ENCODE measurements at places on chromosomes 16 and 17. TPM values are rescaled to one million over a fixed set of nuclear protein-coding genes. Genes with fewer than 3 reads are reported as not detected.
A peak's percentile ranks its signal among the peaks of the same experiment; 100 is the strongest.

Gene NECAB2
- polyA plus RNA-seq = 6.6 TPM

Gene TNP2
- polyA plus RNA-seq = not detected

Gene KRT33A
- not detected for polyA plus RNA-seq

Gene TBC1D3B
- polyA plus RNA-seq = 7.1 TPM

GRCh38 chr17:75647061-75647460 lies 13.8 kb downstream of the SMIM5 start:
- no peak for DNase-seq

- DNase-seq = no peak
These were observed 87.5 kb downstream of the SOCS1 start for GRCh38 chr16:11168386-11169051.

- no peak for DNase-seq
These were observed 31.4 kb upstream of the RPH3AL start for GRCh38 chr17:383771-384621.

DNA sequence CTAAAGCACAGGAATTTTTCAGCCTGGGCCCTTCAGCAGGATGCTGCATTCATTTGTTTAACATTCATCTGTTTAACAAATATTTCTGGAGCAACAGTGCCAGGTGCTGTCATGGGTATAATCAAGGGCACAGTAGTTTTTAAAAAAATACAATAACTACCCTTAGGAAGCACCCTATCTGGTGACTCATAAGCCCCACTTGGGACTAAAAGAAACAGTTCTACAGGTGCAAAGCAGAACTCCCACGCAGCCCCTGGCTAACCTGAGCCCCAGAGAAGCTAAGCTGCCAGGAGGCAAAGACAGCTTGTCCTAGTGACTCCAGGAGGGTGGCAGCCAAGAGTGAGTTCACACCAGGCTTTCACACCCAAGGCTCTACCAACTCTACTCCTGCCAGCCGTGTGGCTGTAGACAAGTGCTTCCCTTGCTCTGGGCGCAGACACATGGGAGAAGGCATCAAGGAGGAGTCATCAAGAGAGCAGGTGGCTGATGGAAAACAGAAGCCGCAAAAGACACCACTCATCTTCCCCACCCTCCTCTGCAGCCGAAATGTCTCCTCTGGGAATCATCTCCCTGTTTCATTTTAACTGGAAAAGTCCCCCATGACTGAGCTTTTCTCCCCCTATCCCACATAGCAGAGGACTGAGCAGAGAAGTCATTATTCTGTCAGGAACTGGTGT lies 14.4 kb downstream of the CUEDC1 start:
- no peak for DNase-seq

DNA sequence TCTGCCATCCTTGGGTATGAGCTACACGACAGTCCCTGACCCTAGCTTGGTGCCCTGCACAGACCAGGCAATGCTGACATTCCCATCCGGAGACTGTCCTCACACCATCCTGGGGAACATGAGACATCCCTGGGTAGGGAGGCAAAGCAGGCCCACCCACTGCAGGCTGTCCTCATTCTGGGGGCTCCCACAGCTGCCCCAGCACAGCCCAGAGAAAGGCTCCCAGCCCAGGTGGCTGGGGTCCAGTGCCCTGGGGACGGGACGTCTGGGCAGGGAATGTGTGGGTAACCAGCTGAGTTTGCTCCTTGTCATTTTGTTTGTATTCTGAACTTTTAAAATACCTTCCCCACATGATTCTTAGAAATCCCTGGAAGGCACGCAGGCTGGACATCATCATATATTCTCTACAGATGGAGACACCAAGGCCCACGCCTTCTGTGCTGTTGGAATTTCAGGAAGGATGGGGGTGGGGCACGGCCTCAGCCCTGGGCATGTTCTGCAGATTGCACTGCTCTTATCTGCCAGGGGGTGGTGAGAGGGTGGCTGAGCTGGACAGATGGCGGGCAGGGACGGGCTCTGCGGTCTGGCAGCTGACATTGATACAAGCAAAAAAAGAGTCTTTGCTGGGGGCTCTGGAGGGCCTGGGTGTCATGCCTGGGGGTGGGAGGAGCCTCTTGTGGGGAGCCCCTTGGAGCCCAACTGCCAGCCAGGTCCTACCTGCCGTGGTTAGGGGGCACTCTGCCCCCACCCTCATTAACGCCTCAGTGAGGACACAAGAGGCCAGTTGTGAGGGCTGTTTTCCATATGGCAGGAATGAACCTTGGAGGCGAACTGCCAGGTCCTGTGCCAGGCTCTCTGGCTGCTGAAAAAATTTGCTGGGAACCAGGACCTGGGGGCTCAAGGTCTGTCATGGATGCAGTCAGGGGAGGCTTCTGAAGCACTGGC lies 28.4 kb downstream of the LRRC75A start:
- peak; percentile 77 for DNase-seq

DNA sequence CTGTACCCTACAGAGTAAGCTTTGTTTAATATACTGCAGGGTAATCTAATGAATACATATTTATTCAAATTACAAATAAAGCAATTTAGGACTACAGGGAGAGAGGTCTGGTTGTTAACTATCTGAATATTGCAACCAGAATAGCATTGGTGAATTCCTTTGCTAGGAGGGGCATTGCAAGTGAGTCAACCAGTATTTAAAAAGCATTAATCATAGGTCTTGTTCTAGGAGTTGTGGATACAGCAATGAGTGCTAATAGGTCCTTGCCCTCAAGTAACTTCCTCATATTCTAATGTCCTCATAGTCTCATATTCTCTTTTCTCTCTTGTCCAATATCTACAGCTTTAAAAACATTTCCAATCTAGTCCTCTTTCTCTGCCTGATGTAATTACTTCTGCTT lies 531.4 kb downstream of the CDH11 start:
- no peak for DNase-seq

GRCh38 chr17:59433586-59433985 lies 102.1 kb downstream of the YPEL2 start:
- no peak for DNase-seq

DNA sequence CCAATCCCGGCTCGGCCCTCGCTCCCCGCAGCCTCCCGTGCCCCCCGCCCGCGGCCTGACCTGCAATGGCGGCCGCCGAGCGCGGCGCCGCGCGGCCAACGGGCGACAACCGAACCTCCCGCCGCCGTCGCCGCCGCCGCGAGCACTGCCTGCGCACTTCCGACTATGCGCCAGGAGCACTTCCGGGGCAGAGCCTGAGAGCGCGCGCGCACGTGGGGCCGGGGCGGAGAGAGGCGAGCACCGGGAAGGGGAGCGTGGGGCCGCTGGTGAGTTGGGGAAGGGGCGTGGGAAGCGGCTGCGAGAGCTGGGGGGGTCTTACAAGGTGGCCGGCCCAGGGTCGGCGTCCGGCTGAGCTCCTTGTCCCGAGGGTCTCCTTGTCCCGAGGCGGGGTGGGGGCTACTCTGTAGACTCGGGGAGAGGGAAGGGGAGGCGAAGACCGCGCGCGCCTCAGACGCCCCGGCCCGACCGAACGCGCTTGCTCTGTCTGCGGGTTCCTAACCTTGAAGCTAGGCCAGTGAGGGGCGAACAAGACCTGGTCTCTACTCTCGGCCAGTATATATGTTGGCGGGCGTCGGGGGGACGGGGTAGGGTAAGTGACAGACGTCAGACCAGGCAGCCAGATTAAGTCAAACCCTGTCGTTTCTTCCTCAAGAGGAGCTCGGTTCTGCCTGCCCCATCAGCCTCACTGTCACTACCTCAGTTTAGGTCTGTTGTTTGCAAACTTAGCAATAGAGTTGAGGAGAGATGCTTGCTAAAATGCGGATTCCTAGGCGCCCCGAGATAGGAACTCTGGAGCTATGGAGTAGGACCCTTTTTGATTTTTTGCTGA lies at the start of the genes CHTF8 and UTP4:
Gene CHTF8 (minus strand): TSS at position 165 of the 829 bp plus-strand sequence. CDS start 11,130 bp downstream, outside the sequence.
Gene UTP4 (plus strand): TSS at position 226 of the 829 bp plus-strand sequence. CDS start 811 bp downstream, outside the sequence.
- peak; percentile 93 for DNase-seq

- DNase-seq = no peak
These were observed 30.9 kb downstream of the ZNF624 start for GRCh38 chr17:16622540-16623277.

- DNase-seq = peak; percentile 71
These were observed 24.0 kb downstream of the METRNL start for GRCh38 chr17:83103200-83103942.

DNA sequence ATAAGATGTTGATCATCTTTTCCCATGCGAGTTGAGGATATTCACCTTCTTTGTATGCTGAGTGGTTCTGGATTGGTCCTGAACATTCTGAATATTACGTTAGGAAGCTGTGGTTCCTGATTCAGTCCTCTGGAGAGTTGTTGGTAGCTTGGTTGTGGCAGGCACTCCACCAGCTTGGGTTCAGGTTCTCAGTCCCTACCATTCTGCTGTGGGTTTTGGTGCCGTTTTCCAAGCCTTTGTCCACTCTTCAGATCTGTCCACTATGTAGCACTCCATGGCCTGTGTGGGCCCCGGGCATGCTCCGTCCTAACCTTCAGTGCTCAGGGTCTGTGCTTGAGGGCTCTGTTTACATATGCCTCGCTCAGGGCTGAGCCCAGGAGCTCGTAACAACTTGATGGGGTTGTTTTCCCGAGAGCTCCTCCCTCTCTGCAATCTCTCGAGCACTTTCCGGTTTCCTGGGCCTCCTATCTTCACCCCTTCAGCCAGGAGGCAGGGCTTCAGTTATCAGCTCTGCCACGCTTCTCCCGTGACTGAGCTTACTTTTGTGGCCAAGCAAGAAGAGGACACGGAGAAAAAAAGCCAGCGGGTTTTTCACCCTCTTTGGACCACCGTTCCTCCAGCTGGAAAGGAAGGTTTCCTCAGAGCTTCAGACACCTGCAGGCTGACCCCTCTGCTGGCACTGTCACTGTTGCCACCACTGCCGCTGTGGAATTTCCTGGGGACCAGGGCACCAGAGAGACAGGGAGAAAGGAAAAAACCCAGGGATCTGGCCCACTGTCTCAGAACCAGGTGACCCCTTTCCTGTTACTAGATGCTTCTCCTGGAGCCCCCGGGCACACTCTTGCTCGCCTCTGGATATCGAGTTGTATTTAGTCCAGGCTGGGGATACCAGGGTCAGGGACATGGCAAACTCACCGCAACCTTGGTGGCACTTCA lies 19.6 kb downstream of the KIAA0513 start:
- peak; percentile 88 for DNase-seq

DNA sequence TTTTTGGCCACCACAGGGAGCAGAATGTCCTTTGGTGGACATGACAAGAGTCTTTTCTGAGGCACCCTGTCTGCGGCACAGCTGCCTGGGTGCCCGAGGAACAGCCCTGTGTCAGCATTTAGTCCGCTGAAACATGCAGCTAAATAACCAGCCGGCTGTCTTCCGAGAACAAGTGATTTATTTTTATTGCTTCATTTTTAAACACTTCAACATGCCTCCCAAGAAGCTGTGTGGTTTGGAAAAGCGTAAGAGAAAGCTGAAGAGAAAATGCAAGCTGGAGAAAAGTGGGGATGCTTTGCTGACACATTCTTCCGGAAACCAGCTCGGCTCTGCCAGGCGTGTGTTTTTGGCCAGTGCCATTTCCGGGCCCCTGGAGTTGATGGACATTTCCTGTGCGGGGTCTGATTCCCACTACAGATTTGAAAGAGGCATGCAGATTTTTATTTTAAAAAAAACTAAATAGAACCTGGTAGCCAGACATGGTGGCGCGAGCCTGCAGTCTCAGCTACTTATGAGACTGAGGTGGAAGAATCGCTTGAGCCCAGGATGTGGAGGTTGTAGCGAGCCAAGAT lies 94.7 kb downstream of the SEC14L1 start:
- peak; percentile 41 for DNase-seq

DNA sequence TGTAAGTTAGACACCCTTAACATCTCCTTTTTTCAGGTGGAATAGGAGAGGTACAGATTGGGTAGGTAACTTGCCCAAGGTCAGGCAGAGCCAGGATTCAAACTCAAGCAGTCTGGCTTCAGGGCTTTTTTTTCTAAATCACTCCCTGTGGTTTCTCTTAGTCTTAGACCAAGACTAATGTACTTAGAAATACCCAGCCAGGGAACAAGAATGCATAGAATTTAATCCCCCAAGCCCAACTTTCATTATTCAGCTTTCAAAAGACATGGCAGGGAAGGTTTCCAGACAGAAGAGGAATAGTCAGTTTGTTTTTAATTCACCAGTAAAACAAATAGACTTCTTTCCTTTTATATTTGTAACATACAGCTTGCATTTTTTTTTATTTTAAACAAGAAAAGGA lies 305.2 kb upstream of the RBFOX1 start:
- no peak for DNase-seq

GRCh38 chr16:739560-740458 lies 988 bp downstream of the CIAO3 start:
- peak; percentile 60 for DNase-seq

DNA sequence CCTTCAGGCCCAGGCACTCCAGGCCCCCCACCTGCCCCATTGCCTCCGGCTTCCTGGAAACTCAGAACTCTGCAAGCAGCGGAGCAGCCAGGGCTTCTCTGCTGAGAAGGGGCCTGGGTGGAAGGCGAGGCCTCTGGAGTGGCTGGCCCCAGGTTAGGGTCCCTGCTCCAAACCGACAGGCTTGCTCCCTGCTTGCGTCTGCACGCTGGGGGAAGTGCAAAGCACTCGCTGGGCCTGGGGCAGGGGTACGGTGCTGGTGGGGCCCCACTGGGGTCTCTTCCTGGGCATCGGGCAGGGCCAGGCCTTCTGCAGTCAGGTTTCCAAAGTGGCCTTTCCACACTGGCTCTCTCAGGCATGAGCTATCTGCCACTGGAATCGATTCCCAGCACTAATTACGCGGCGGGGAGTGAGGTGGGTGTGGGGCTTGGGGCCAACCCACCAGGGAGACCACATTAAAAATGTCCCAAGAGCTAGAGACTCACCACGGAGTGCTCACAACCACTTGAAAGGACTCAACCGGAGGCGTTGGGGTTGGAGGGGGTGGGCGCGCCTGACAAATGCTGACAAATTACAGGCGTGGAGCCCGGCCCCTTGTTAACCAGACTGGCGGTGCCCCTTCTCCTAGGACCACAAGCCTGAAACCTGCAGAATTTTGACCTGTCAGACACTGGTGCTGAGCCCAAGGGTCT lies 17.9 kb downstream of the FAM83G start:
- no peak for DNase-seq

- no peak for DNase-seq
These were observed 152.5 kb downstream of the VPS53 start for GRCh38 chr17:562174-562573.

DNA sequence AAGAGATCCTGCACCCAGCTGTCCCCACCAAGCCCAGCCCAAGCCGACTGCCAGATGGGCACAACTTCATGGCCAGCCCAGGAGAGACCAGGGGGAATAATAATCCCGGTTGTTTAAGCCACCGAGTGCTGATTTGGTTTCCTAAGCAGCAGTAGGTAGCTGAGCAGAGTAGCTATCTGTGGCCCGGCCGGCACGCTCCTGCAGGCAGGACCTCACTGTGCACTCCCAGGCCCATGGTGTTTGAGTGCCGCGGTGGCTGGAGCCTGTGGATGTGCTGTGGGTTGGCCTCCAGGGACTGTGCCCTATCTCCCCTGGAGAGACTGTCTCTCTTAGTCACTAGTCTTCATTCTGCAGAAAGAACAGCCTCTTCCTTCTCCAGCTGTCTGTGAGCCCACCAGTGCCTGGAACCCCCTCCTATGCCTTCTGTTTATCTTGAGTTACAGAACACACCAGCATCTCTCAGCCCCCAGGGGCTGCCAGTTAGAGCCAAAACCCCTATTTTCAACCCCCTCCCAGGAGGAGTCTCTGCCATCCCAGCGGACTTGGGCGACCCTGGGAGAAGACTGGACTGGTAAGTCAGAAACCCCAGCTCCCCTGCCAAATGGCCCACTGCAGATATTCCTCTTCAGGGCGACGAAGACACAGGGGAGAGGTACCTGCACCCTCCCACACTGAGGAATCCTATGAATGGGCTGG lies 152.0 kb downstream of the SDK2 start:
- no peak for DNase-seq

- DNase-seq = no peak
These were observed 7.6 kb upstream of the ZNF629 start for GRCh38 chr16:30794634-30795033.

- no peak for DNase-seq
These were observed 639 bp upstream of the TRIM65 start for GRCh38 chr17:75897160-75898019.

Measured in large intestine (tissue), 12 donors.